ENCODE measurements at places on chromosomes 1 and 21.

DNA sequence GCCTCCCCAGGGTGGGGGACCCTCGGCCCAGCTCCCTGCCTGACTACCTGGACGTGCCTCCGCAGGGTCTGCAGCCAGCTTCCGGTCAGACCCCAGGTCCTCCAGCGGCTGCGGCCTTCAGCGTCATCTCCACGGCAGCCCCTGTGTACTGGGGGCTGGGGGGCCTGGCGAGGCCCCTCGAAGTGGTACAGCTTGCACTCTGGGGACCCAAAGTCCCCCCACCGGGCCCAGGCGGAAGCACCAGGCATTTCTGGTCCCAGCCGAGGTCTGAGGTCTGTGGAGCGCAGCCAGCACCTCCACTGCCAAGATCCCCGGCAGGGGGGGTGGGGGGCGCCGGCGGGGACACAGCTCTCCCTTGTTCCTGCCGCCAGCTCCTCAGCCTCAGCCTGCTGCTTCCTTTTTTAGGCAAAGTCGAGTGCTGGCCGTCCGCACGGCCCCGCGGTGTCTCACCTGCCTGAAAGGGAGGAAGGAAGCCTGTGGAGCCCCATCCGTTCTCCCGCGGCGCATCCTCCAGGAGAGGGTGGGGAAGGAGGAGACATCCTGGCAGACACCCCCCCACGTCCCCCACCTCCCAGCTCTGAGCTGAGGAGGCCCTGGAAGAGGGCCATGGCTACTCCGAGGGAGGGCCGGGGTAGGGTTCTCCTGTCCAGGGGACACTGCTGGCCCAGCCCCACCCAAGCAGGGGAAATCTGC is 1.2 kb upstream of the VWA1 start:
- DNase-seq = peak; percentile 49

GRCh38 chr1:246001837-246002230 is 505.2 kb downstream of the SMYD3 start:
- DNase-seq = no peak

GRCh38 chr1:172745014-172745413 is 86.1 kb downstream of the FASLG start:
- peak; percentile 67 for DNase-seq

- no peak for DNase-seq
Measured at GRCh38 chr1:22128392-22128791, 14.5 kb downstream of the WNT4 start.

DNA sequence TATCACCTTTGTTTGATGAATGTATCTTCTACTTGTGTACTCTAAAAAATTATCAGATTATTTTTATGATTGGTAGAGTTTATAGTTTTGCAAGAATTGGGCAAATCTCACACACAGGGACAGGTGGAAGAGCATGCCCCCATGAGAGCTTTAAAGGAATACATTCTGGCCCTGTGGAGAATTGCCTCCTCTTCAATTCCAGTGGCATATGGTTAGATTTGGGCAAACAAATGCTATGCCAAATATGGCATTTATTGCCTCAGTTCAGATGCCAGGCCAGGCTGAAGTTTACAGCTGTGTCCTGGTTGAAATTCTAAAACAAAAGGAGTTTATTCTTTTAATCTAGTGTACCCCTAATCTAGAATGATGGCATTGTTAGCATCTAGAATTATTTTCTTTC is 162.4 kb upstream of the CACYBP start:
- DNase-seq = no peak

DNA sequence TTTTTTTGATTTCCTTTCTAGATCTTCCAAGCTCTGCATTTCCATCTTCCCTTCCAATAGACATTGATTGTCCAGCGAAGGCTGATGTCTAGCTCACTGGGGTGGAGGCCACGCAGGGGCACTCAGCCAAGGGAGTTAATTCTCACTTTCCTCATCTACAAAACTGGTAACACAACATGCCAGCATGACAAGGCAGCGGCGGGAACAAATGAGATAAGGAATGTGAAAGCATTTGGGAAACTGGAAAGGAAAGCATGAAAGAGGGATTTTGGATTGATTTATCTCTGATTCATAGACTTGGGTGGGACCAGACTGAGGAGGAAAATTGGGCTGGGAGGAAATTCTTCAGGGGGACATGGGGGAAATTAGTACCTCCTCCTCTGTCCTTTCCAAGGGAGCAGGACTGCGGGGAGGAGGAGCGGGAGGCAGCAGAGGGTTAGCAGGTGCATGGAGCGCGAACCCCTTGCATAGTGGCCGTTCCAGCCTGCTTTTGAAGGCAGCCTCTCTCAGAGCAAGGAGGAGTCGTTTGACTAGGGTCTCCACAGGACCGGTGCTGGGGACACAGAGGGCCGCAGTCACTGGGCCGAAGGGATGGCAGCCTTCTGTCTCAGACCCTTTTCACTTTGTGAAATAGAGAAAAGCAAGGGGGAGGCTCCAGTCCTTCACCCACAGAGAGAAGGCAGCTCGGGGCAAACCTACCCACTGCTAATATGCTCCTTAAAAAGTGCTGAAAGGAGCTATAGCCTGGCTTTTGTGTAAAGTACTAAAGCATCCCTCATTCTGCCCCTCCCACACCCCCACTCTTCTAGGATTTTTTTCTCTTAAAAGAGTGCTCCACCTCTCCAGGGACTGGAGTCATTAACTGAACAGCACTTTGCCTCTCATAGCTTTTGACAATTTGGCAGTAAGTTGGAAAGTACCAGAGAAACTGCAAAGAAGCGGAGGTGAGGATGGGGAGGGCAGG is 89.2 kb downstream of the PLXNA2 start:
- DNase-seq = peak; percentile 48

DNA sequence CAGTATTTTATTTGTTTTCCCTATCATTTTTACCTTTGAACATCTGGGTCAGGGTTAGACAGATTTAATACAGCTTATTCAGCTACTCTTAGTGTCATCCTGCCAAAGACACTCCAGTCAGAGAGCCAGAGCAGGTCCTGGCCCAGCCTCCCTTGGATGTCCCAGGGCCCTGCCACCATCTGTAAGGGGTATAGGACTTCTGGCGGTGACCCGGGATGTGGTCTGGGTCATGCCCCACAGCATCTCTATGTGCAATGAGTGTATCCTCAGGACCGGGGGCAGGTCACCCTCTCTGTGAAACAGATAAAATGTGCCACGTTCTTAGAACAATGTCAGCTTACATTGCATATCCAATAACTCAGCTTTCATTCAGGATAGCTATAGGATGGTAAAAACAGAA is 37.8 kb upstream of the PRSS38 start:
- no peak for DNase-seq

DNA sequence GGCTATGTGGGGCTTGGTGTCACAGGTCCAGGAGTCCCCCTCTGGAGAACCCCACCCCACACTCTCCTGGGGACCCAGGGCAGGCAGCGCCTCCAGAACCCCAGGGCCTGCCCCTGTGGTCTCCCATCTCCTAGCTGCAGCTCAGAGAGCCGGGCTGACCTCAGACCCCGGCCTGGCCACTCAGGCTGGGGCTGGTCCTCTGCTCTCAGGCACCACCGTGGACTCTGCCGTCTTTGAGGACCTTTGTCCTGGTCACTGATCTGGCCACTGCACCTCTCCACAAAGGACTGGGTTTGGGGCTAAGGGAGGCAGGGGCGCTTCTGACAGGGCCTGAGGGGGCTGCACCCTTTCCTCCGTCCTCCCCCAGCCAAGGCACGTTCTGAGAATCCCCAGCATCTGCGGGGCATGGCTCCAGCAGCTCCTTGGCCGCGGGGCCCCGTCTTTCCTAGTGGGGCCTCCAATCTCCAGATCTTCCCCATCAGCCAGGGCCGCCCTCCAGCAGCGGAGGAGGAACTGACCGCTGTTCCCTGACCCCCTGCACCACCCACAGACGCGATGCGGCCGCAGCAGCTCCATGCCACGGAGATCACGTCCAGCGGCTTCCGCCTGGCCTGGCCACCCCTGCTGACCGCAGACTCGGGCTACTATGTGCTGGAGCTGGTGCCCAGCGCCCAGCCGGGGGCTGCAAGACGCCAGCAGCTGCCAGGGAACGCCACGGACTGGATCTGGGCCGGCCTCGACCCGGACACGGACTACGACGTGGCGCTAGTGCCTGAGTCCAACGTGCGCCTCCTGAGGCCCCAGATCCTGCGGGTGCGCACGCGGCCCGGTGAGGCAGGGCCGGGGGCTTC is 3.3 kb downstream of the VWA1 start:
- no peak for DNase-seq

GRCh38 chr1:6124746-6125365 is 55.3 kb downstream of the CHD5 start:
- no peak for DNase-seq

GRCh38 chr1:234562334-234562733 is 47.6 kb downstream of the IRF2BP2 start:
- no peak for DNase-seq

DNA sequence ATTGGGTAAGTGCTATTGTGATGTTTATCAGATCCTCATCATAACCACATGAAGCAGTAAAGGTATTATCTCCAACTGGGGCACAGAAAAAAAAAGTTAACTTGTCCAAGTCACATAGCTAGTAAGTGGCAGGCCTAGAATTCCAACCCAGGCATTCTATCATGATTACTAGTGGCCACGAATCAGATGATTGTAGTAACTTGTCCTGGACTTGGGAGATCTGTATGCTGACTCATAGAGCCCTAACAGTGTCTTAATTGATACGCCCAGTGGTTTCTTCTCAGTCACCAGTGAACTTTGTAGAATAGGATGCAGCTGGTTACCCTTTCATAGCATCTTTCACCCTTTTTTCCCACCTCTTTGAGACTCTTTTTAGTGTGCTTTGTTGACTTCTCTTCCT is 91.1 kb upstream of the UBE2U start:
- no peak for DNase-seq

- no peak for DNase-seq
Measured at GRCh38 chr1:6509919-6510291, 18.4 kb upstream of the PLEKHG5 start.

GRCh38 chr1:84133479-84133878 is 10.6 kb upstream of the PRKACB start:
- no peak for DNase-seq

GRCh38 chr1:113129529-113130185 is 56.7 kb downstream of the LRIG2 start:
- peak; percentile 5 for DNase-seq

GRCh38 chr1:198352975-198353695 is 187.3 kb downstream of the ATP6V1G3 start:
- no peak for DNase-seq

GRCh38 chr1:112674440-112674985 is at the start of gene MOV10:
Gene MOV10, plus strand, starts transcription at chr1:112674659. Its CDS starts 254 bp downstream, at chr1:112674913.
- peak; percentile 86 for DNase-seq

DNA sequence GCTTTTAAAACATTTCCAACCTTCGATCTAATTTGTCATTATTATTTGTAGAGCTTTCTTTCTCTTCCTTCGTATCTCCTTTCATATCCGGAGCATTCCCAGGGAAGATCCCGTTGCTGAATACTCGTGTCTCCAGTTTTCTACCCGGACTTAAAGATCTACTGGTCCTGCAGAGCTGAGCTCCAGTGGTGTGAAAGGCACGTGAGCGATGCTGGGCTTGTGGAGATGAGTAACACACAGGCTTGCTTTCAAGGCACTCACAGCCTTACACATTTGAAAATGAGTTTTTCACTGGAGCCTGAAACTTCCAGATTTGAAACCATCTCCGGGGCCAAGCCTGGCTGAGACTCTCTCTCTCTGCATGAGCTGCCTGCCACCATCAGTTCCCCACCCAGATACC is 428.3 kb downstream of the KIF26B start:
- no peak for DNase-seq

DNA sequence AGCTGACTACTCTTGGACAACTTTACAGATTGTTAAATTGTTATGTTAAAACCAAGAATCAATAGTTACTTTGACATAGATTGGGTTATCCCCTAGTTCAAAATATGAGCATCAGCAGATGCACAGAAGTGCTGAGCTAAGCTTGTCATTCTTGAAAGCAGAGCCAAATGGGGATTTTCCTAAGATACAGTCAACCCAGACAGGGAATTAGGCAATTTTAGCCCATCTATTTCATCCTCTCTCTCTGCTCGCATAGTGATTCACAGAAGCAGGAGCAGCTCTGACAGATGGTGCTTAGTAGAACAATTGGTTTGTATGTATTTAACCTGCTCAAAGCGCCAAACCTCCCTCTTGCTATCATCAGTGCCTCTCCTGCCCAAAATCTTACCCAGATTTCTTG is 27.9 kb upstream of the PRRC2C start:
- peak; percentile 4 for DNase-seq

DNA sequence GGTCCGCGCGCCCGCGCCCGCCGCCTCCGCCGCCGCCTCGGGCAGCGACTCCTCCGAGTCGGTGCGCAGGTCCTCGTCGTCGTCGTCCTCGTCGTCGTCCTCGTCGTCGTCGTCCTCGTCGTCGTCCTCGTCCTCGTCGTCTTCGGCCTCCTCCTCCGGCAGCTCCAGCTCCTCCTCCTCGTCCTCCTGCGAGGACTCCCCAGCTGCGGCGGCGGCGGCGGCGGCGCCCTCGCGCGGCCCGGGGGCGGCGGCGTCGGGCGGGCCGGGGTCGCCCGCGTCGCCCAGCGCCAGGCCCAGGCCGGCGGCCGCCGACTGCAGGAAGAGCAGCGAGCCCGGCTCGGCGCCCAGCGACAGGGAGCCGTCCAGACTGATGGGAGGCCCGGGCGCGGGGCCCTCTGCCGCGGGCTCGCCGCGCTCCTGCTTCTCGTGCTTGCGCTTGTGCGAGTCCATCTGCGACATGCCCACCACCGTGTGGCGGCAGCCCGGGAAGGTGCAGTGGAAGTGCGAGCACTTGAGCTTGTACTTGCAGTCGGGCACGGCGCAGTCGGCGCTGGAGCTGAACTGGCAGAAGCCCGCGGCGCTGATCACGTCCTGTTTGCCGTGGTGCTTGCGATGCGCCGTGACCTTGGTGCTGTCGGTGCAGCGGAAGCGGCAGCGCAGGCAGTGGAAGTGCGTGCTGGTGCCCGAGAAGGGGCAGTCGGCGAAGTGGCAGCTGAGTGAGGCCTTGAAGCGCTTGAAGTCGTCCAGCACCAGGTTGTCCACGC is 157.3 kb downstream of the CASZ1 start:
- DNase-seq = peak; percentile 73

GRCh38 chr21:27258742-27259448 is 292.0 kb upstream of the ADAMTS5 start:
- no peak for DNase-seq

- DNase-seq = no peak
Measured at GRCh38 chr1:163290025-163290640, 31.6 kb upstream of the NUF2 start.

DNA sequence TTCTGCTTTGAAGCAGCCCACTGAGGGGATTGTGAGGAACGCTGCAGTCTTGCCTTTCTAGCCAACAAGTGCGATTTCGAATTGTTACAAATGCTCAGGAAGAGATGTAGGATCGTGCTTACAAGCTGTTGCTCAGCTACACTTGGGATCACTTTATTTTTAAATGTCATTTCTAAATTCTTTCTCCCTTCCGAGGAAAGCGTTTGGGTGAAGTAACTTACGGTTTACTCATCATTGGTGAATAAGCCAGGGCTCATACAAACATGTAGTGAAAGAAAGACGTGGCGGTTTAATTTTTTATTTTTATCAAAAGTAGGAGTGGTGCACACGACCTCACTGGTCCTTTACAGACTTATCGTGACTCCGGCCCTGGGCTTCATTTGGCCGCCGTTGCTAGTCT is 386.6 kb downstream of the KIF26B start:
- no peak for DNase-seq
